A549 treated with CORT108297 at 1 μM for 4 hours (cell line): ENCODE measurements at places on chromosomes 12 and 14. TPM values are rescaled to one million over a fixed set of nuclear protein-coding genes. Genes with fewer than 3 reads are reported as not detected.

Gene ERBB3
- total RNA-seq, result 1.0 to 1.8 TPM (median 1.6 TPM) in 5 replicates

Gene IL22
- not detected in 5 replicates for total RNA-seq

Gene CPSF6
- total RNA-seq, result 55.2 to 66.9 TPM (median 60.1 TPM) in 5 replicates

Gene CPNE6
- 0.05 TPM in 1 of 5 replicates, not detected in the others for total RNA-seq

Gene DEGS2
- total RNA-seq, result 1.2 to 2.3 TPM (median 1.8 TPM) in 5 replicates

Gene ACYP1
- 21.8 to 31.3 TPM (median 24.6 TPM) in 5 replicates for total RNA-seq
